ENCODE measurements at places on chromosomes 6 and 20. TPM values are rescaled to one million over a fixed set of nuclear protein-coding genes. Genes with fewer than 3 reads are reported as not detected.

DNA sequence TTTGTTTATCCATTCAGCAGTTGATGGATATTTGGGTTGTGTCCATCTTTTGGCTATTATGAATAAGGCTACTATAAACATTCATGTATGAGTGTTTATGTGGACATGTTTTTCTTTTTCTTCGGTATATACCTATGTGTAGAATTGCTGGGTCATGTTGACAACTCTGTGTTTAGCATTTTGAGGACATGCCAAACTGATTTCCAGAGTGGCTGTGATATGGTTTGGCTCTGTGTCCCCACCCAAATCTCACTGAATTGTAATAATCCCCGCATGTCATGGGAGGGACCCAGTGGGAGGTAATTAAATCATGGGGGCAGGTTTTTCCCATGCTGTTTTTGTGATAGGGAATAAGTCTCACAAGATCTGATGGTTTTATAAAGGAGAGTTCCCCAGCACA lies 439.7 kb downstream of the UTRN start:
- H3K4me3 ChIP-seq, result no peak overlapping the region
- DNase-seq, result no peak
- no peak overlapping the region for H3K27ac ChIP-seq
- H3K27me3 ChIP-seq, result no peaks in the 10 kb centered on the region
- no peaks in the 10 kb centered on the region for H3K4me1 ChIP-seq
- H3K36me3 ChIP-seq, result no peaks in the 10 kb centered on the region

DNA sequence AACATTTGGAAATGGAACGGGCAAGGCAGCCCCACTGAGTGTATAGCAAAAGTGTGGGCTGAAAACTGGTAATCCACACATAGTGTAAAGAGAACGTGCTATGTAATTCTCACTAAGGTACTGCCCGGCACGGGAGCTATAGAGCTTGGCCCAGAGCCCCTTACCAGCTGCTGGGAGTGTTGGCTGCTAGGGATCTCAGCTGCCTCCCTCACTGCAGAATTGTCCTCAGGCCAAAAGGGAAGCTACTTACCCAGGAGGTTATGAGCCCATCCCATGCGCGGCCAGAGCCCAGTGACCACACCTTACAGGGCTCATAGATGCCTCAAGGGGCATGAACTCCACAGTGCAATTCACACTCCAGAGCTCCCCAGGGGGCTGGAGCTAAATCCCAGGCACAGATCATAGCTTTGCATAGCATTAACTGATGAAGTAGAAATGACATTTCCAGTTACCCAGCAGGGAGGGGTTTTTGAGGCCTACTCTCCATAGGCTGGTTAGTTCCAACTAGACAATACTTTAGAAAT lies 56.8 kb downstream of the LINC00237 start:
- H3K4me3 ChIP-seq, result no peak overlapping the region
- H3K27ac ChIP-seq, result no peak overlapping the region
- no peak for DNase-seq
- no peaks in the 10 kb centered on the region for H3K4me1 ChIP-seq
- no peaks in the 10 kb centered on the region for H3K36me3 ChIP-seq
- H3K27me3 ChIP-seq, result no peaks in the 10 kb centered on the region

DNA sequence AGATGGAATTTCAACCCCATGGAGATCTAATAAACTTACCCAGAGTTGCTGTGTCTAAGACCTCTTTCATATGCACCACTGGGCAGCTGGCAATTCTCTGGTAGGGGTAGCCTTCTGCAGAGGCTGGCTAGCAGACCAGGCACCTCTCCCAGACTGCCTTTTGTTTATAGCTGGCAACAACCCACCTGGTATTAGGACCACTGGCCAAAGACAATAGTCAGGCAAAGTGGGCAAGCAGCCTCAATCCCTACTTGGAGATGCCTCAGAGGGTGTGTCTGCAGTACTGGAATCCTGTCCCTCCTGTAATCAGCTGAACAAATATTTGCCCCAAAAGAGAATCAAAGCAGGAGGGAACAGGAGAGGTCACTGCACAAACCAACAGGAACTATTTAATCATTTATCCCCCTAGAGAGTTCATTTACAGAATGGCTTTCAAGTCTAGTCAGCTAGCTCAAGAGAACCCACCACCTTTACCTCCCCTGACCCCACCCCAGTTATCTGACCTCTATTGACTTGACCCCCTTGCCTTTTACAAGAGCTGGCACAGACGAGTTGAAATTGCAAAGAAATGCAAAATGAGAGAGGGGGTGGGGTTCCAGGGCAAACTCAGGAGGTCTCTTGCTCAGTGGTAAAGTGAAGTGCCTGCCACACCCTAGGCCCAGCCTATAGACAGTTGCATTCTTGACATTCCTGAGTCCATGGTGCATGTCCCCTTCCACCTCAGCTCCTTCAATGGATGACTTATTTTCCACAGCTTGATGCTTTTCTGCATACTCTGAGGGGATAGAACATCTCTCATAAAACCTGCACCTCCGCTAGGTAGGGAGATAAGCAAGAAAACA lies 2.8 kb downstream of the BCL2L1 start:
- no peaks in the 10 kb centered on the region for H3K27me3 ChIP-seq
- H3K4me1 ChIP-seq, result peaks cover 53% of the 10 kb centered on the region
- no peak overlapping the region for H3K4me3 ChIP-seq
- peak overlapping the region; percentile 99 for H3K27ac ChIP-seq
- H3K36me3 ChIP-seq, result no peaks in the 10 kb centered on the region

Gene MUC21
- total RNA-seq, result not detected

DNA sequence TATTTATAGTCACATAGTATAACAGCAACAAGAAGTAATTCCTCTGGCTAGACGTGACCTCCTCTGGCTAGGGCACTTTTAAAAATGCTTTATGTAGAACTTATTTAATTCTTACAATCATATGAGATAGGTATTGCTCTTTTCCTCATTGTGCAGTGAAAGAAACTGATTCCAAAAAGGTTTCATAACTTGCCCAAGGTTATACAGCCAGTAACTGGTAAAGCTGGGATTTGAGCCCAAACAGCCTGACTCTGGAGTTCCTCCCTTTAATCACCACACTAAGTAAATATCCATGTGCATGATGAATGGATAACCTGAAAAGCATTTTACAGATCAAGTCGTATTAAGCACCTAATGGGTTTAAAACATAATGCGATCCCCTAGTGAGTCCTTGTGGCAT lies 214.6 kb downstream of the PRL start:
- no peak overlapping the region for H3K4me3 ChIP-seq
- no peaks in the 10 kb centered on the region for H3K36me3 ChIP-seq
- H3K27me3 ChIP-seq, result no peaks in the 10 kb centered on the region
- peak overlapping the region; percentile 22 for H3K27ac ChIP-seq
- H3K4me1 ChIP-seq, result peaks cover 19% of the 10 kb centered on the region

- no peak within 1 kb of the TSS for H3K27ac ChIP-seq
- no peak for DNase-seq
- no peaks in the 10 kb centered on the region for H3K36me3 ChIP-seq
Observed at GRCh38 chr6:31170600-31170881, at the start of gene POU5F1. TSS of gene POU5F1 (minus strand) at chr6:31170682. CDS start at chr6:31170620, 62 bp downstream.

- no peak overlapping the region for H3K4me3 ChIP-seq
- peak overlapping the region; percentile 55 for H3K27ac ChIP-seq
- no peak for DNase-seq
- no peaks in the 10 kb centered on the region for H3K36me3 ChIP-seq
- no peaks in the 10 kb centered on the region for H3K27me3 ChIP-seq
Observed at GRCh38 chr20:13397300-13397724, 176.2 kb downstream of the ISM1 start.

Gene BCAS4
- total RNA-seq, result 5.3 TPM

DNA sequence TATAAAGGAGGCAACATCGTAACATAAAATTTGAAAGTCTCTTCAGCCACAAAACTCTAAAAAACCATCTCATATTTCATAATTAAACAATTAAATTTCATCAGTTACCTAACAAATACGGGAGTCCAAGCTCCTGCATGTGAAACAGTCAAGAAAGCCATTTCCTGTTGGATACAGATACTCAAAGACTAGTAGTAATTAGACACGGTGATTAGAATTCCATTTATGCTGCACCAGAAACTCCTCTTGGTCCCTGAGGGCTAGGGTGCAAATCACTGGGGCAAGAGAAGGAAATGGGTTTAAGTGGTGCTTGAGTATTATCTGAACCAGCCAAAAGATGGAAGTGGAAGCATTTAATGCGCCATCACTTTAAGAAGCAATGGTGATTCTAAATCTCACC lies 27.4 kb downstream of the TRAM2 start:
- no peak overlapping the region for H3K4me3 ChIP-seq
- no peaks in the 10 kb centered on the region for H3K36me3 ChIP-seq
- no peaks in the 10 kb centered on the region for H3K27me3 ChIP-seq
- peaks cover 72% of the 10 kb centered on the region for H3K4me1 ChIP-seq
- no peak for DNase-seq

DNA sequence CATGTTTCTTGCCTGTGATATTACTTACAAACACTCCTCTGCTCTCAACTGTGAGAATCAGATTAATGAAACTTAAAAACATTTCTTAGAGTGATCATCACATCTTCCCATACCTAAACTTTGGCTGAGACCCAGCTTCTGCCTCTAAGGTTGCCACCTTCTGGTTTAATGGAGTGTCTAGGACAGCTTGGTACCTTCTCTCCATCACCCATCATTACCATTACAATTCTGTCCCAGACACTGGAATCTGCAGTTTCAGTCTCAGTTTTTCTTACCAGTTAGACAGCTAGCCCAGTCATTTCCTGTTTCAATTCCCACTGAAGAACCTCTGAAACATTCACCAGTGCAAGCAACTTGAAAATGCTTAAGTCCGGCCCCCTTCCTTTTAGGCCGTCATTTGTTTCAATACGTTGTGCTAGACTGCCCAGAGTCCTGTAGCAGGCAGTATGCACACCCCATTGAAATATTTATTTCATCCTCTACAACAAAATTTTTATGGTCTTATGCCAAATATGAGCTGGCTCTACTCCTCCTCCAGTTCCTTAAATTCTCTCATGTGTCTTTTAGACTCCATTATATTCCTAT lies 107.0 kb upstream of the FOXO3 start:
- H3K36me3 ChIP-seq, result no peaks in the 10 kb centered on the region
- no peak overlapping the region for H3K4me3 ChIP-seq
- H3K27me3 ChIP-seq, result no peaks in the 10 kb centered on the region
- H3K27ac ChIP-seq, result no peak overlapping the region
- DNase-seq, result no peak

Gene CFAP206
- total RNA-seq, result 0.33 TPM

DNA sequence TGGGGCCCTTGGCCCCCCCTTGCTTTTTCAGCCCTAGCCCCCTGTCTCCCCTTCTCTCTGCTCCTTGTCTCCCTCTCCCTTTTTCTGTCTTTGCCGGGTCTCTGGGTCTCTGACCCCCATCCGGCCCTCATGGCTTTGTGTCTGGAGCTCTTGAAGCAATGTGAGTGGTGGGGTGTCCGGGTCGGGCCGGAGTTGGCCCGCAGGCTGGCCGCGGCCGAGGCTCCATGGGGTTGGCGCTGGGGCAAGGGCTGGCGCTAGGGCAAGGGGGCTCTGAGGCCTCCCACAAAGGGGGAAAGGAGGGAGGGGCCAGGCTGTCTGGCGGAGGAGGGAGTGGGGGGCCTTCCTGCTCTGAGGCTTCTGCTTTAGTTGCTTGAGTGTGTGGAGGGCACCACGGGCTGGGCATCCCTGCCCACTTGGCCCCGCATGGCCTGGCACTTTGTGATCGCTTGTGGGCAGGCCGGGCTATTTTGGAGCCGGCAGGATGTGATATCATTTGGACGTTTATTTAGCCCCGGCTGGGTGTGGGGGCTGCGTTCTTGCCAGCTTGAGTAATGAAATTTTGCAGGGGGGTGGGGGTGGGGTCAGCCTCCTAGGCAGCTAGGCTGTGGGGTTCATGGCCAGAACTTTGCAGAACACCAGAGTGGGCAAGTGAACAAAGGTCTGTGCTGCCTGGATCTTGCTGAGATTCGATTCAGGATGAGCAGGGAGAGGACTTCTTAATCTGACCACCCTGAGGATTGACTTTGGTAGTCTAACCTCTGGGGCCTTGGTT lies 78.7 kb upstream of the MYL9 start:
- no peaks in the 10 kb centered on the region for H3K36me3 ChIP-seq
- peaks cover 57% of the 10 kb centered on the region for H3K4me1 ChIP-seq
- H3K4me3 ChIP-seq, result peak overlapping the region; percentile 81
- H3K27me3 ChIP-seq, result no peaks in the 10 kb centered on the region
- DNase-seq, result peak; percentile 88

Gene OR2H2
- total RNA-seq, result not detected

Gene GTSF1L
- not detected for total RNA-seq

GRCh38 chr20:49422161-49422560 lies 60.3 kb downstream of the KCNB1 start:
- no peaks in the 10 kb centered on the region for H3K36me3 ChIP-seq
- H3K4me1 ChIP-seq, result no peaks in the 10 kb centered on the region
- no peak overlapping the region for H3K4me3 ChIP-seq
- H3K27ac ChIP-seq, result peak overlapping the region; percentile 97
- DNase-seq, result no peak

GRCh38 chr20:7859356-7859802 lies 80.9 kb downstream of the HAO1 start:
- H3K36me3 ChIP-seq, result no peaks in the 10 kb centered on the region
- no peaks in the 10 kb centered on the region for H3K27me3 ChIP-seq

GRCh38 chr6:127851197-127851596 lies 49.7 kb downstream of the THEMIS start:
- no peaks in the 10 kb centered on the region for H3K4me1 ChIP-seq
- H3K27me3 ChIP-seq, result no peaks in the 10 kb centered on the region
- no peak for DNase-seq
- no peak overlapping the region for H3K4me3 ChIP-seq

DNA sequence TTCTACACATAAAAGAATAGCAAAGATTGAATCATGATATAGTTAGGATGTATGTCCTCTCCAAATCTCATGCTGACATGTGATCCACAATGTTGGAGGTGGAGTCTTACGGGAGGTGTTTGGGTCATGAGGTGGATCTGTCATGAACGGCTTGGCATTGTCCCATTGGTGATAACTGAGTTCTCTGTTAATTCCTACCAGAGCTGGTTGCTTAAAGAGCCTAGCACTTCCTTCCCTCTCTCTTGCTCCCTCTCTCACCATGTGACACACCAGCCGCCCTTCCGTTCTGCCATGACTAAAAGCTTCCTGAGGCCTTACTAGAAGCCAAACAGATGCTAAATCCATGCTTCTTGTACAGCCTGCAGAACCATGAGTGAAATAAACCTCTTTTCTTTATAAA lies 8.3 kb downstream of the TNFRSF21 start:
- no peaks in the 10 kb centered on the region for H3K27me3 ChIP-seq
- no peaks in the 10 kb centered on the region for H3K36me3 ChIP-seq
- no peak overlapping the region for H3K27ac ChIP-seq
- no peak overlapping the region for H3K4me3 ChIP-seq
- DNase-seq, result no peak

DNA sequence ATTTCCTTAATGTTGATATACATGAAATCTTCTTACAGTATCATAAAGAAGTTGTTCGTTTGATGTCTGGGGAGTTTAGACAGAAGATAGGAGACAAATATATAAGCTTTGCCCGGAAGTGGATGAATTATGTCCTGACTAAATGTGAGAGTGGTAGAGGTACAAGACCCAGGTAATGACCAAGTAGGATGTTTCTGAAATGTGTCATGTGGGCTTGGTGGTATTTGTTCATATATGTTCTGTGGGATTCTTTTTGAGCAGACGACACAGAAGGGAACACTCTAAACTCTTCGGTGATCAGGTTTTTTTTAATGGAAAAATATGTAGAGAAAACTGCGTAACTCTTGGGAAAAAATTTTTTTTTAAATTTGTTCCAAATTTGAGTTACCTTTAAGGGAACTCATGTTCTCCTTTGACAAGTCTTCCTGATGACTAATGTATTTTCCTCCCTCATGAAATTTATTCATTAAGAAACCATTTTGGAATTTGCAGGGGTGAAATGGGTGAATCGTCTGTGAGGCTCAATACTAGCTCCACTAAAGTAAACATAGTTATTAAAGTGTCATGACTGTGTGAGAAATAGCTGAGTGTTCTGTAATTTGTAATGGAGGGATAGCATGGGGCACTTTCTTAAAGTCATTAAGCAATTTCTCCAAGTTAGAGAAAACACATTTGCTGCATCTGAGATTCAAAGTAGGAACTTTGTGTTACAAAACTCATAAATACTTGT lies 100.6 kb downstream of the MAP3K4 start:
- peaks cover 27% of the 10 kb centered on the region for H3K36me3 ChIP-seq
- DNase-seq, result no peak
- peak overlapping the region; percentile 29 for H3K27ac ChIP-seq
- H3K27me3 ChIP-seq, result no peaks in the 10 kb centered on the region
- no peaks in the 10 kb centered on the region for H3K4me1 ChIP-seq

All from sigmoid colon (tissue), 7 donors.